ENCODE measurements at places on chromosomes 7 and 10.

GRCh38 chr7:111012149-111012548 is 78.8 kb upstream of the LRRN3 start:
- DNase-seq = no peak

- DNase-seq = no peak
Measured at GRCh38 chr7:139575338-139575680, 51.8 kb downstream of the CLEC2L start.

DNA sequence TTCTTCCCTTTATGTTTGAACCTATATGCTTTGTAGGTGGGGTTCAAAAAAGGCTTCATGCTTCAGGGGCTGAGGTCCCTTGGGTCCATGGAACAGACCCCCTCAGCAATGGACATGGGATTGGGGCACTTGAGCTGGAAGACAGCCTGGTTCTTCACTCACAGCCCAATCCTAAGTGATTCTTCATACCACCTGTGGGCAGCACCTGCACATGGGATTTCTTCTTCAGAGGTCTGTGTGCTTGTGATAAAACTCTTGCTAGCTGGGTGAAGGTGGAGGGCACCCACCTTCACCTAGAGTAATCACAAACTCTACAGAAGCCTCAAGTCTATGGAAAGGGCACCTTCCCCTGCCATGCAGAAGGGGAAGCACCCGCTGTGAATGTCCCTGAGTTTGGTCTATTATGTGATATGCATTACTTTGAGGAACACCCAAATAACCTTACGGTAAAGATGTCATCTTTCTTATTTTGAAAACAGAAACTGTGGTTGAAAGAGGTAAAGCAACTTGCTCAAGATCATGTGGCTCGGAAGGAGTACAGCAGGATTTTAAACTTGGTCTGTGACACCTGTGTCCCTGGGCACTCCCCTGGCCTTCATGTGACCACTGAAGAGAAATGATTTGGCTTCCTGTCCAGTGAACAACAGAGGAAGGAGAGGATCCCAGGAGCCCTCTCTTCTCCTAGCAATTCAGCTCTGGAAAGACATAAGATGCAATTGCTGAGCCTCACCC is 469.5 kb upstream of the ZMIZ1 start:
- DNase-seq = no peak

DNA sequence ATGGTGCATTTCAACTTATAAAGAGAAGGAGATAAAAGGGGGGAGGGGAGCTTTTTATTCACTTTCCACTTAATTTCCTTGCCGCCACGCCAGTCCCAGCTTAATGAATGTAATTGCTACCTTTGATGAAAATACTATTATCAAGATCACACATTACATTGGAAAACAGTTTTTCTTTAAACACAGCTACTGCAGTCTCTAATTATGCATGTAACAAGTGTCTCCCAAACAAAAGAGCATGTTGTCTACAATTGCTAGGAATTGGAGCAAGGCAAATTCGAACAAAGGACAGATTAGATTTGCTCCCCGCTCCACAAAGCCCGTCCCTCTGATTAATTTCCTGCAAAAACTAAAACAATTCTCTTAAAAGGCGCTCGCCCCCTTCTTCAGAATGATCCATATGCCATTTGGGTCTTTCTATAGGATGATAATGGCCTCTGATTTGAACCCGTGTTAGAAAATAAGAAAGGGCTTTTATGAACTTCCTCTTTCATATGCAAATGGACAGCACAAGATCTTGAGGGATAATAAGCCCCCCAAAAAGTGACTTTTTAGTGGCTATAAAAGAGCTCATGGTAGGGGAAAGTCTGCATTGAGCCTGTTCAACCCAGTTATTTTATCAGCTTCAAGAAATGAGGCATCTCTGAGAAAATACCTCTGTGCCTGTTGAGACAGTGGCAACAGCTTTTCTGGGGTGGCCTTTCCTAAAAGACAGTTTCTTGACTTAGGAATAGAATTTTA is 60.6 kb downstream of the ACADSB start:
- peak; percentile 80 for DNase-seq

DNA sequence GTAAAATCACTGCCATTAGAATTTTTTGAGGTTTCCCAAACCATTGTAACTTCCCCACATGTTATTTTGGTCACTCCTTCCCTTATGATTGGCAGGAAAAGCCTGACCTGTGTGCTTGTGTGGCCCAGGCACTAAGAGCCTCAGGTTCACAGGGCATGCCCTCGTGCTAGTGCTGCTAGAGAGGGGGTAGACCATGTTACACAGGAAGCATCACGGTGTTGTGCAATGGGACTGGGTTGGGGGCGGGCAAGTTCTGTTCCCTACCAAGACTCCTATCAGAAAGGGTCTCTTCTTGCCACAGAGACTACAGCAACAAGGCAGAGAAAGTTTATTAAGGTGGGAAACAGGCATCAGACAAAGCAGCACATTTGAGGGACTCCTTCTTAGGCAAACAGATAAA is 32.2 kb downstream of the LSM5 start:
- no peak for DNase-seq
